ENCODE measurements at places on chromosomes 7 and 10.

DNA sequence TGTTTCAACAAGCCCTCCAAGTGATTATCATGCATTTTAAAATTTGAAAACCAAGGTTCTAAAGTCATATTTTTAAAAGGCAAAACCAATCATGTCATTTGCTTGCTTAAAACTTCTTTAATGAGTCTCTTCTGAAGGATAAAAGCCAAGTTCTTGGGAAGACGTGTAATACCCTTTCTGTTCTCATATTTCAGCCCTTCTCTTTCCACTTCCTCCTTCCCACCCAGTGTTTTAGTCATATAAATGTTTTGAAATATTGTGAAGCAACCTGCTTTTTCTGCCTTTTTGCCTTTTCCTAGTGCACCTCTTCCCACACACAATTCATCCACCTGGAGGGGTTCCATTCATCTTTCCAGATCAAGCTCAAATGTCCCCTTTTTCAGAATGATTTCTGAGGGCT is 211.1 kb upstream of the LRRTM3 start:
- DNase-seq, result no peak

DNA sequence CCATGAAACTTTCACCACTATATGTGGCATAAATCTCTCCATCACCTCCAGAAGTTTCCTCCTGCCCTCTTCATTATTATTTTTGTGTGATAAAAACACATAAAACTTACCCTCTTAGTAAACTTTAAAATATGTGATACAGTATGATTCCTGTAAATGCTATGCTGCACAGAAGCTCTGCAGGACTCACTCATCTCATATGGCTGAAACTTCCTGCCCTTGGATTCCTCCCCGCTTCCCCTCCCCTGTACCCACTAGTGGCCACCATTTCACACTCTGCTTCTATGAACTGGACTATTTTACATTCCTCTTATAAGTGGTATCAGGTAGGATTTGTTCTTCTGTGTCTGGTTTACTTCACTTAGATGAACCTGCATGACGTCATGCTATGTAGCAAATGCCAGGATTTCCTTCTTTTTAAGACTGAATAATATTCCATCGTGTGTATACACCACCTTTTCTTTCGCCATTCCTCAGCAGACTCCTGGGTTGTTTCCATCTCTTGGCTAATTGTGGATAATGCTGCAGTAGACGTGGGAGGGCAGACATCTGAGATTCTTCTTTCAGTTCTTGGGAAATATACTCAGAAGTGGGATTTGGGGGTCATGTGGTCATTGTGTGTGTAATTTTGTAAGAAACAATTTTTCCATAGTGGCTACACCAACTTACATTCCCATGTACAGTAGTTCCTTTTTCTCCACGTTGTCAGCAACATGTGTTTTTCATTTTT is 335.2 kb downstream of the SDK1 start:
- DNase-seq, result no peak

DNA sequence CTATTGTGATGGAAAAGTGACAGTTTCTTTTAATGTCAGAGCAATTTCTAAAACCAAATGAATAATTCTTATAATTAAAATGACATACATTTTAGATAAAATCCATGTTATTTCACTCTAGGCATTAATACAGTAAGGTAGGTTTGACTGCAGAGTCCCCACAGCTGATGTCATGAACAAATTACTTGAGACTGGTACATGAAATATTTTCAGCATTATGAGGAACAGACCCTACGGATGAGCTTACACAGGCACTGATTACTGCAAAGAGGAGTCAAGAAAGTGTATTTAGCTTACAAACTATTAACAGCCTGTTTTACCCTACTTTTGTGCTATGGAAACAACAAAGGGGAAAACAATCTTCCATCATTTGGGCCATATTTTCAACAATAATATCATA is 8.9 kb downstream of the COL1A2 start:
- DNase-seq, result no peak

DNA sequence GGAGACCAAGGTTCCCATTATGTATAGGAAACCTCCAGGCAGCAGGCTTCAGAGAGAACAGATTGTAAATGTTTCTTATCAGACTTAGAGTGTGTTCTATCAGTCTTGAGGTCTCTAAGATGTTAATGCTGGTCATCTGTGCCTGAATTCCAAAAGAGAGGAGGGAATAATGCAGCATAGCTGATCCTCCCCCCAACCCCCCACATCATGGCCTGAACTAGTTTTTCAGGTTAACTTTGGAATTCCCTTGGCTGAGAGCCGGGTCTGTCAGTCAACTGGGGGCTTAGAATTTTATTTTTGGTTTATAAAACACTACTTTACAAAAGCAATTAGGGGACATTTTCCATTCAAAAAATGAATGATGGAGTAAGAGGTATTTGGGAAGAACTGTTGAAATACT is 184.3 kb downstream of the NEBL start:
- no peak for DNase-seq

GRCh38 chr10:62961951-62962523 is 145.9 kb upstream of the EGR2 start:
- DNase-seq, result no peak

DNA sequence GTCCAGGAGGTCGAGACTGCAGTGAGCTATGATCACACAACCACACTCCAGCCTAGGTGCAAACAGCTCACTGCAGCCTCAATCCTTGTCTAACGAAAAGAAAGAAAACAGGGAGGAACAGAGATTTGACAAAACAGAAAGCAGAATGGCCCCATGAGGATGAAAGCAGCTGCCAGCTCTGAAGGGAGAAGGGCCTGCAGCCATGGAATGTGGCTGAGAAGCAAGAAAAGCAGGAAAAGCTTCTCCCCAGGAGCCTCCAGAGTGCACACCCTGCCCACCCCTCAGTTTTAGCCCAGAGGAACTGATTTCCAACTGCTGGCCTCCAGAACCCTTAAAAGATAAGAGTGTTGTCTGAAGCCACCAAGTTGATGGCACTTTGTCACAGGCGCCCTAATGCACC is 13.0 kb downstream of the ESYT2 start:
- no peak for DNase-seq

- no peak for DNase-seq
These were observed 401 bp downstream of the LRRC27 start for GRCh38 chr10:132332433-132332754.

- no peak for DNase-seq
These were observed 83.9 kb upstream of the PAX2 start for GRCh38 chr10:100661520-100661919.

- no peak for DNase-seq
These were observed 75.0 kb downstream of the VPS50 start for GRCh38 chr7:93307131-93307660.

GRCh38 chr10:59448616-59449015 is 86.3 kb upstream of the FAM13C start:
- DNase-seq, result no peak

GRCh38 chr10:75653761-75654160 is 222.3 kb downstream of the LRMDA start:
- DNase-seq, result no peak

DNA sequence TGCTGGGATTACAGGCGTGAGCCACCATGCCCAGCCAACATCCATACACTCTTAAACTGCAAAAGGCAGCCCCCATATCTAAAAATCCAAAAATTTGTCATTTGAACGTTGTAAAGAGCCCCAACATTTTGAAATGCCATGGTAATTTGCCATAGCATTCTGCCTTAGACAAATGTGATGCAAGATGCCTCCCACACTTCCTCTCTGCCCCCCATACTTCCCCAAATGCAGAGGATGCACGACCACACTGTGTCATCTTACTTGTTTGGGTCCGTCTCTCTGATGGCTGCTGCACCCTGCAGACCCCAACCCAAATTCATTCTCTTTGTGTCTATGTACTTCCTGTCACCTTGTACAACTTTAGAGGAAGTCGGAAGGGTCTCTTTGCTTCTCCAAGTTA is 1125.6 kb upstream of the AUTS2 start:
- DNase-seq, result no peak

GRCh38 chr7:101436857-101437576 is 74.3 kb downstream of the COL26A1 start:
- no peak for DNase-seq

- no peak for DNase-seq
These were observed 104.6 kb upstream of the LSM8 start for GRCh38 chr7:118079369-118079768.

GRCh38 chr7:106721816-106722785 is 61.1 kb upstream of the CCDC71L start:
- DNase-seq, result no peak

DNA sequence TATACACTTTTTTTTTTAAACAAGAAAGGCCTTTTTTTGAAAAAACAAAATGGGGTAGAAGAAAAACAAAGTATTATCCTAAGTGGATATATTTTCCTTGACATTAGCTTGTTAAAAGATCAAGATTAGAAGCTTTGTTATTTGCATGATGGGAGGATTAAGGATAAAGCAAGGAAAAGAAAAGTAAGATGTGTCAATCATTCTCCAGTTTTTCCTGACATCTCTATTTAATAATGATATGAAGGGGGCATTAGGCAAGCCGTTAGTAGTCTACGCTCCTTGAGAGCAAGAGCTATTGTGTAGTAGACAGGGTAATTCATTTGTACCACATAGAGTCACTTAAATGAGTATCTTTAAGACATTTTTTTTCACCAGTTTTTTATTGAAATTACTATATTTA is 137.6 kb downstream of the RNF133 start:
- no peak for DNase-seq
